Stimulated activated CD4-positive, alpha-beta T cell treated with anti-CD3 and anti-CD28 coated beads, Interleukin-2, amount 100 ng/mL, for 24 hours (primary cell): ENCODE measurements at places on chromosomes 4 and X.

DNA sequence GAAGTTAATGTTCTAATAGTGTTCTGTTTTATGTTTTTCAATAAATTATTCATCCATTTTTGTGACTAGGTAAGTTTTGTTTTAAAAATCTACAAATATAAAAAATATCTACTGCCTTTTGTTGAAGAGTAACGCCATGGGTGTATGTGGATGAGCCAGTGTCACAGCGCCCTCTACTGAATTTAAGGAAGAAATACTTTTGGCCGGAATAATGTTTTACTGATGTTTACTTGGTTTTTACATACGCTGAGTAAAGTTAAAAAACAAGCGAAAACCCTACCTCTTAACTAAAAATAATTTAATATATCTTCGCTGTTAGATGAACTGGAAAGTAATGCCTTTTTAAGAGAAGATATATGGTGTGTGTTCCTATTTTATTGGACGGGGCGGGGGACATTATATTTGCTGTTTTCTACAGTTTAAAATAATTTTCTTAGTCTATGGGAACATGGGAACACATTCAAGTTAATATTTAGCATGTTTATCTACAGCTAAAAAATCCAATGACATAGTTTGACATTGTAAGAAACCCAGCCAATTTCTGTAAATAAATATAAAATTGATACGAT is 86.1 kb downstream of the CPE start:
- DNase-seq: no peak

DNA sequence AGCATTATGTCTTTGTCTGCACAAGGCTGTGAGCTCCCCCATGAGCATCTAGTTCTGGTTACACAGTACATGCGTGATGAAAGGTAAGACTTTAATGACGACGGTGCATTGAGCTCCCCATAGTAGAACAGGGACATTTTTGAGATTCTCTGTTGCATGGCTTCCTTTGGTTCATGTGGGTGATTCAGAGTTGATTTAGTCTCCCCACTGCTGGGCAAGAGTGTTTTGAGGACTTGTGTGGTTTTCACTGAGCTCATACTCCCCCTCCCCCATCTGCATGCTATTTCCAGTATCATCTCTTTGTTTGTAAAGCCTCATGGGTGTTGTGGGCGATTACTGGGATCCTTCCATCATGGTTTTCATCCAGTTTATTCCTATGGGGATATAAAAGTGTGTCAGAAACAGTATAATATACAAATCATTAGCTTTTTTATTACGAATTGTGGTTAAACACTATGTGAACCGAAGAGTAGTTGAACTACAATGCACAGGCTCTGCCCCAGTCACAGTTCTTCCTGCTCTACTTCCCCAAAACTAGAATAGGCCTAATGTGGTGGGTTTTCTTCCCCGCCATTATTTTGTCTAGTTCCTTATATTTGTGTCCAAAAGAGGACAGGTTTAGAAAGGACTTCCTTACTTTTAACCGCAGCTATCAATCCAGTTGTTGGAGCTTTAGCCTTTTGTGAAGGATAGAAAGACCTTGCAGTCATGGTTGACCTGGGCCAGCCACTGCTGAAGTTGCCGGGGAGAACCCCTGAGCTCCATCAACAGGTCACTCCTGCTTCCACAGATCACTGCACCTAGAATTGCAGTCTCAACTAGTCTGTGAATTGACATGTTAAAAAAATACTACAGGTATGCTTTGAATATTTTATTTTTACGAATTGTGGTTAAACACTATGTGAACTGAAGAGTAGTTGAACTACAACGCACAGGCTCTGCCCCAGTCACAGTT is 30.4 kb downstream of the KIT start:
- no peak for DNase-seq

- no peak for DNase-seq
Measured at GRCh38 chr4:90855111-90855510, 727.9 kb downstream of the CCSER1 start.

- no peak for DNase-seq
Measured at GRCh38 chr4:182102576-182102975, 140.6 kb upstream of the TENM3 start.

DNA sequence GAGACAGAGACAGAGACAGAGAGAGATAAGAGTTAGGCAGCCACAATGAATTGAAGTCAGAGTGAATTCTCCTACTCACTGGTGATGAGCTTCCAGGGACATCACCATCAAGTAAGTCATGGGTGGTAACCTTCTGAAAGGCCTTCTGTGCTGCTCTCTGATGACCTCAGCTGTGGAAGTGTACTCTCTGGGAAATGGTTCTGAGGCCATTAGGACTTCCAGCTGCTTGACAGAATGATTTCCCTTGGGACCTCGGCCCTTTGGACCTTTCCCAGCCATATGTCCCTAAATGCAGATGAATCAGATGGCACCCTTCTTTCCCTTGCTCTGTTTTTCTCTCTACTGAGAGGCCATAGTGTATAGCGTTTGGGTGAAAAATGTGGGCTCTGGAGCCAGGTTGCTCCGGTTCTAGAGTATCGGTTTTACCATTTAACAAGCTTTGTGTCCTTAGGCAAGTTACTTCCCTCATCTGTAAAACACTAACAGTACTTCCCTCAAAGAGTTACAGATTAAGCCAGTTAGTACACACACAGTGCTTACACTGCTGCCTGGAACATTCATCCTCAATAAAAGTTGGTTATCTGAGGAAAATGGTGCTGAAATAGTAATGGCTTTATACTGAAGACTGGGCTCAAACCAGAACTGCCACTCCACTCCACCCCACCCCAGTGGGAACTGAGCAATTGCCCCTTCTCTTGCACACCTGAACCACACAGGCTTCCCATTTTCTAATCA is 7.6 kb downstream of the SEPTIN11 start:
- DNase-seq: no peak

GRCh38 chr4:24044610-24045589 is 155.1 kb upstream of the PPARGC1A start:
- no peak for DNase-seq

DNA sequence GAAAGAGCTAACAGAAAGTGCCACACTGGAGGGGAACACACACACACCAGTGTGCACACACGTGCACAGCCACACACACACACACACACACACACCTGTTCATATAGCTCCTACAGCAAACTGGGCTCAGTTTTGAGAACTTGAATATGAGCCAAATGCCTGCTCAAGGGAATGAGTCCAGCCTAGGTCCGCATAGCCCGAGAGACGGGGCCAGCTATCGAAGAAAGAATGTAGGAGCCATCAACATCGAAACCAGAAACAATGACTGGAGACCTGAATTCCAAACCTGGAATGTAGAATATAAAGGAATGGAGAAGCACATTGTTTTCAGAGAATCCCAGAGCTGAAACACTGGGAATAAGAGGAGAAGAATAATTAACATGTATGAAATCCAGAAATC is 37.6 kb upstream of the ERVMER34-1 start:
- no peak for DNase-seq

DNA sequence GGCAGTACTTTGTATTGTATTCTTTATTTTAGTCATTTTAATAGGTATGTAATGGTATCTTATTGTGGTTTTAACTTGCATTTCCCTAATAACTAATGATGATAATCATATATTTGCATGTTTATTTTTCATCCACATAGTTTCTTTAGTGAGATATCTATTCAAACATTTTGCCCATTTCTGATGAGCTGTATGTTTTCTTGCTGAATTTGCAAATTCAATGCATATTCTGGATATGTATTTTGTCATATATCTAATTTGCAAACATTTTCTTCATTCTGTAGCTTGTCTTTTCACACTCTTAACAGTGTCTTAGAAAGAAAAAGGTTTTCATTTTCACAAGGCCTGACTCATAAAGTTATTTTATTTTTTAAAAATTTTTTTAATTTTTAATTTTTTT is 372.1 kb downstream of the ZNF674 start:
- no peak for DNase-seq

GRCh38 chr4:113996599-113997177 is 17.2 kb upstream of the ARSJ start:
- no peak for DNase-seq

GRCh38 chrX:24019448-24019847 is 7.5 kb downstream of the KLHL15 start:
- DNase-seq: no peak
